ENCODE measurements at places on chromosomes 1 and 21. TPM values are rescaled to one million over a fixed set of nuclear protein-coding genes. Genes with fewer than 3 reads are reported as not detected.

The BMP8B gene
- 0.05 TPM for polyA plus RNA-seq

GRCh38 chr1:187870552-187870951 lies 1041.8 kb downstream of the PLA2G4A start:
- no peak for DNase-seq
- no peak overlapping the region for H3K27ac ChIP-seq
- H3K4me3 ChIP-seq: no peak overlapping the region
- H3K36me3 ChIP-seq: no peaks in the 10 kb centered on the region
- H3K27me3 ChIP-seq: no peaks in the 10 kb centered on the region

The SLC39A1 gene
- 27.8 TPM for polyA plus RNA-seq

The PCAT6 gene
- not detected for polyA plus RNA-seq

GRCh38 chr1:156749419-156750118 lies 1.9 kb downstream of the HDGF start:
- H3K27ac ChIP-seq: peak overlapping the region; percentile 90
- peaks cover 47% of the 10 kb centered on the region for H3K4me1 ChIP-seq
- H3K4me3 ChIP-seq: peak overlapping the region; percentile 76
- H3K27me3 ChIP-seq: no peaks in the 10 kb centered on the region

GRCh38 chr21:28418726-28419514 lies 573.8 kb downstream of the LTN1 start:
- H3K27me3 ChIP-seq: no peaks in the 10 kb centered on the region
- H3K36me3 ChIP-seq: no peaks in the 10 kb centered on the region
- H3K4me1 ChIP-seq: no peaks in the 10 kb centered on the region
- H3K4me3 ChIP-seq: no peak overlapping the region

The MANEAL gene
- polyA plus RNA-seq: 1.6 TPM

DNA sequence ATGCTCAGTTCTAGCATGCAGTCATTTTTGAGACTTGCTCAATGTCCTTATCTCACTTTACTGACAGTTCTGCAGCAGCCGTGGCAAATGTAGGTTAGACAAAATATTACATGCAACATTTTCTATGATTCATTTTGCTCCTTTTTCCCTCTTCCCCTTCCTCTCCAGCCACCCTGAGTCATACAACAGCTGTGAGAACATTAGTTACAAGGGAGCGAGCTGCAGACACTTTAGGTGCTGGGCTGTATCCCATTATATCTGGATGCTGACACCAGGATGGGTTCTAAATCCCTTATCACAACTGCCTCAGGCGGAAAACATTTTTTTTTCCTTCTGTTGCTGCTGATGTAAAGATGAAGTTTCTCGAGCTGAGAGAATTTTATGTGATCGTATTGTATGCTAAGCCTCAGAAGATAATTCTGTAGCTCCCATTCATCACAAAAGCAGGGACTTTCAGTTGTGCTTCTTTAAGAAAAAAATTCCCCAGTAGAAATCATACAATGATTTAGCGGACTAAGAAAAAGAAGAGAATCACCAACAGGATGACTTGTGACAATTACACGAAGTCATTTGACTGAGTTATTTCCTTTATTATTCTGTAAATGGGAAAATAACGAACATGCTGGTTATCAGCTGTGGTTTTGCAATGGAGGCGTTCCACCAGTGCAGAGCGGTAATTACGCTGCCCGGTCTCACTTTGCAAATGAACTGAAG lies 345.0 kb downstream of the DISC1 start:
- no peak for DNase-seq
- H3K27ac ChIP-seq: no peak overlapping the region
- H3K4me3 ChIP-seq: no peak overlapping the region
- no peaks in the 10 kb centered on the region for H3K36me3 ChIP-seq
- no peaks in the 10 kb centered on the region for H3K4me1 ChIP-seq
- no peaks in the 10 kb centered on the region for H3K27me3 ChIP-seq

The S100A16 gene
- not detected for polyA plus RNA-seq

DNA sequence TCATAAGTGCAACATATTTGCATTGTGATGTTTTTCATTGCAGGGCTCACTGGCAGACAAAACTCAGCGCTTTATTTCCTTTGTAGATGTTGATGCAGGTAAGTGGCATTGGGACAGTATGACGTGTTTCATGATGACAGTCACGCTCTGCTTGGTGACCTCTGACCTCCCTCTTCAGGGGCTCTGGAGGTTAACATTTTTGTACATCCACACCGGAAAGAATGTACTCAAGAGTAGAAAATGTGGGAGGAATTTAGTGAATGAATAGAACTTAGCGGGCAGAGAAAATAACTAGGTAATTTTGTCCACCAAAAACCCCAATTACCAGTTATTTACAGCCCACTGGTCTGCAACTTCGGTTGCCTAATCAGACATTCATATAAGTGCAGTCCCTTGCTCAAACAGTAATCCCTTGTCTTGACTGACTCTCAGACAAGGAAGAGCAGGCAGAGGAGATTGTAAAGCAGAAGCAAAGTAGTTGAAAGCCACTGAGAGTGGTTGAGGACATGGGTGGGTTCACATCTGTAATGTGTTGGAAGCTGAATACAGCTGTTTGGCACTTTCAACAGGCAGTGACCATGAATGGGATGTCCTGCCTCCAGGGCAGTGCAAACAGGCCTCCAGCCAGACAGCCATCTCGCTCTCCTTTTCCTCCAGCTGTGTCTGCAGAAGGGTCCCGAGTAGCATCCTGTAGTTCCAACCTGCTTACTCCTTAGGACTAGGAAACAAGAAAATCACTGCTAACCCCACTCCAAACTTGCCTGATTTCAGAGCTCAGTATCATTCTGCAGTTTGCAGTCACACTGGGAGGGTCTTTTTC lies 188.9 kb downstream of the NRIP1 start:
- no peak overlapping the region for H3K27ac ChIP-seq
- H3K4me1 ChIP-seq: no peaks in the 10 kb centered on the region
- no peaks in the 10 kb centered on the region for H3K27me3 ChIP-seq

The CACNA1S gene
- not detected for polyA plus RNA-seq

The ANKRD65 gene
- not detected for polyA plus RNA-seq

DNA sequence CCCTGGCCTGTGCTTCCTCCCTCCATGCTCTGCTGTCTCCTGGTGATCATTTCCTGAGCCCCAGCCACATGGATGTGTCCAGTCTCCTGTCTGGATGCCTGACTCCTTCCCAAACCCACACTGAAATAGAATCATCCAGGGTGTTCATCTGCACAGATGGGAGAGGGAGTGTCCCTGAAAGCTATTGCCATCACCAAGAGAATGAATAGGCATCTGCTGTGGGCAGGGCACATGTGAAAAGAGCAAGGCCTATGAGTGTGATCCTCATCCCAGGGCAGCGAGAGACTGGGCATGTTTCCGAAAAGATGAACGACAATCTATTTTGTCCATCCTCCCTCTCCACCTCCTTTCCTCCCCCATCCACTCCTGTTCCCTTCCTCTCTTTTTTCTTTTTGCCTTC lies 5.0 kb downstream of the IGSF21 start:
- no peaks in the 10 kb centered on the region for H3K4me1 ChIP-seq
- no peaks in the 10 kb centered on the region for H3K36me3 ChIP-seq
- no peak for DNase-seq
- H3K27ac ChIP-seq: no peak overlapping the region
- H3K4me3 ChIP-seq: no peak overlapping the region
- H3K27me3 ChIP-seq: peaks cover 6% of the 10 kb centered on the region

DNA sequence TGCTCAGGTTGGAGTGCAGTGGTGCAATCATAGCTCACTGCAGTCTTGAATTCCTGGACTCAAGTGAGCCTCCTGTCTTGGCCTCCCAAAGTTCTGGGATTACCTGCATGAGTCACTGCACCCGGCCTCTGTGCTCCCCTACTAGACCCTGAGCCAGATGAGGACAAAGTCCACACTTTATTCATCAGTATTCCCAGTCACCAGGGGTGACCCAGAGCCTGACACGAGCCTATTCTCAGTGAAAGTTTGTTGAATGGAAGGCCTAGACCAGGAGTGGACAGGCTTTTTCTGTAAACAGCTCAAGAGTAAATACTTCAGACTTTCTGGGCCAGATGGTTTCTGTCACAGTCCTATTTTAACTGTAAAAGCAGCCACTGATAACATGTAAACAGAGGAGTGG lies 68.2 kb downstream of the MAB21L3 start:
- no peak overlapping the region for H3K27ac ChIP-seq
- H3K4me3 ChIP-seq: no peak overlapping the region
- DNase-seq: no peak
- no peaks in the 10 kb centered on the region for H3K36me3 ChIP-seq

DNA sequence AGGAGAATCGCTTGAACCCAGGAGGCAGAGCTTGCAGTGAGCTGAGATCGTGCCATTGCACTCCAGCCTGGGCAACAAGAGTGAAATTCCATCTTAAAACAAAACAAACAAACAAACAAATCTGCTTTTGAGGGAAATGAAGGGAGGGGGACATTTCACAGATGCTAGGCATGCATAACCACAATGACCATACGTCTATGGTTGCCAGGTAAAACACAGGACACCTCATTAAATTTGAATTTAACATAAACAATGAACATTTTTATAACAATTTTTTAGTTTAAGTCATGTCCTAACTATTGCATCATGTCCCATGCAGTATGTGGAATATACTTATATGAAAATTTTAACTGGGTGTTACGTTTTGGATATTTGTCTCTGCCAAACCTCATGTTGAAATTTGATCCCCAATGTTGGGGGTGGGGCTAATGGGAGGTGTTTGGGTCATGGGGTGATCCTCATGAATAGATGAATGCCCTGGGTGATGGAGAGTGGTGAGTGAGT lies 31.0 kb upstream of the ZBTB18 start:
- H3K4me1 ChIP-seq: no peaks in the 10 kb centered on the region
- no peaks in the 10 kb centered on the region for H3K36me3 ChIP-seq
- H3K4me3 ChIP-seq: no peak overlapping the region
- no peak for DNase-seq
- H3K27ac ChIP-seq: no peak overlapping the region

DNA sequence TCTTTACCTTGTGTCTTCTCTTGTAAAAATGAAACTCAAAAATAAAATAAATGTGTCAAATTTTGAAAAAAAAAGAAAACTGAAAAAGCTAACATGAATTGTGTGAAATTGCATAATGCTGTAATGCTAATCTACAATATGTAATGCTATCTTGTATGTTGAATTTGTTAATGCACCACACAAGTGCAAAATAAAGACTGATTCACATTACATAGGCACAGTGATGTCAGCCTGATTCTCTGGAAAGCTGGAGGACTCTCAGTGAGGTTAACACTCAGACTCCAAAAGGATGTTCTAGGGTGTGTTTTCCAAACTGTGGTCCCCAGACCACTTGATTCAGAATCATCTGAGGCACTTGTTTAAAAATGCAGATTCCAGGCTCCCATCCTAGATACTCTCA lies 25.6 kb downstream of the SYT11 start:
- no peak overlapping the region for H3K4me3 ChIP-seq
- no peak for DNase-seq
- H3K27me3 ChIP-seq: no peaks in the 10 kb centered on the region
- H3K4me1 ChIP-seq: no peaks in the 10 kb centered on the region
- no peak overlapping the region for H3K27ac ChIP-seq
- peaks cover 7% of the 10 kb centered on the region for H3K36me3 ChIP-seq

The CYP2J2 gene
- 4.0 TPM for polyA plus RNA-seq

GRCh38 chr1:84433258-84434080 lies 35.2 kb downstream of the DNASE2B start:
- no peaks in the 10 kb centered on the region for H3K27me3 ChIP-seq
- peak overlapping the region; percentile 34 for H3K4me3 ChIP-seq
- H3K36me3 ChIP-seq: no peaks in the 10 kb centered on the region
- H3K27ac ChIP-seq: peak overlapping the region; percentile 73
- DNase-seq: peak; percentile 79

DNA sequence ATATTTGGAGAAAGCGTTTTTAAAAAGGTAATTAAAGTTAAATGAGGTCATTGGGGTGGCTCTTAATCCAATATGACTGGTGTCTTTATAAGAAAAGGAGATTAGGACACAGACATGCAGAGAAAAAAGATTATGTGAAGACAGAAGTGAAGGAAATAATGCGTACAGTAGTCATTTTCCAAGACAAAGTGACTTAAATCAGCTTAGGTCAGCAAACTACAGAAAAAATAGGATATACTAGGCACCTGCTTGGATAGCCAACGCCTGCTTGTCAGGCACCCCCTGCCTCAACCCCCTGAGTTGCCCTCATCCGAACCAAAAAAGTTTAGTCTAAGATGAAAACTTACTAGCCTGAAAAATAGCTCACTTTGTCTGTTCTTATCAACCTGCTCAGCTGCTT lies 58.2 kb upstream of the SPAG17 start:
- no peaks in the 10 kb centered on the region for H3K27me3 ChIP-seq
- H3K4me1 ChIP-seq: no peaks in the 10 kb centered on the region
- no peak for DNase-seq
- H3K36me3 ChIP-seq: no peaks in the 10 kb centered on the region
- H3K27ac ChIP-seq: no peak overlapping the region

DNA sequence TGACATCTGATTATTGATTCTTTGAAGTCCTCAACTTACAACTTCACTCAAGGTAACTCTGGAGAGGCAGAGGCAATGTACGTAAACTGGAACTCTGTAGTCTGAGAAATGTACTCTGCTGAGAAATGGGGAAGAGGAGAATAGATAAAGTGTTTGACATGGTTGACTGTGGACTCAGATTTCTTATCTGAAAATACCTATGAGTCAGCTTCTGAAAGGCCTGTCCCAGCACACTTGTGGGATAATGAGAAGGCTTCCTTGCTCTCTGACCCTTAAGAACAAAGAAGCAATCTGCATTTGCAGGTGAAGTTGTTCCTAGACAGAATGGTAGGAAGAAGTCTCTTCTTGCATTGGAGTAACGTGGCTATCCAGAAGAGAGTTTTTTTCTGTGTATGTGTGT lies 1573.5 kb downstream of the BRINP3 start:
- H3K27ac ChIP-seq: no peak overlapping the region
- no peaks in the 10 kb centered on the region for H3K27me3 ChIP-seq
- no peaks in the 10 kb centered on the region for H3K36me3 ChIP-seq
- no peaks in the 10 kb centered on the region for H3K4me1 ChIP-seq

The SSU72 gene
- 211 TPM for polyA plus RNA-seq

DNA sequence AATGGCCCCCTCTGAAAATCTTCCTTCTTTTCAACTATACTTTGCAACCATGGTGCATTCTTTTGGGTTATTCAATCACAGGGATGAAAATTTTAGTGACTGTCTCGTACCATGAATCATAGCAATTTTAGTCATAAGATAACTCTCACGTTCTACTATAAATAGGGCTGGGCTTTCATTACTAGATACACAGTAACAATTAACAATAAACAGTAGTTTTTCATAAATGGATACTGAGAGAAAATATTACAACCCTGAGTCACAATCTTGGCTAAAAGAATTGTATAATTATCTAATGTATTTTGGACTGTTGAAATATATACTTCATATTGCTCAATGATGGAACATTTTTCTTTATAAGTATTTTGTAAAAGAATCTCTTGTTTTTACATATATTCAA lies 96.1 kb downstream of the TEX35 start:
- H3K4me1 ChIP-seq: no peaks in the 10 kb centered on the region
- no peaks in the 10 kb centered on the region for H3K36me3 ChIP-seq
- no peak overlapping the region for H3K27ac ChIP-seq
- H3K27me3 ChIP-seq: no peaks in the 10 kb centered on the region
- no peak overlapping the region for H3K4me3 ChIP-seq
